ENCODE measurements at places on chromosomes 3 and 15.

GRCh38 chr3:76497636-76498035 lies 542.3 kb upstream of the ROBO2 start:
- no peak for DNase-seq

DNA sequence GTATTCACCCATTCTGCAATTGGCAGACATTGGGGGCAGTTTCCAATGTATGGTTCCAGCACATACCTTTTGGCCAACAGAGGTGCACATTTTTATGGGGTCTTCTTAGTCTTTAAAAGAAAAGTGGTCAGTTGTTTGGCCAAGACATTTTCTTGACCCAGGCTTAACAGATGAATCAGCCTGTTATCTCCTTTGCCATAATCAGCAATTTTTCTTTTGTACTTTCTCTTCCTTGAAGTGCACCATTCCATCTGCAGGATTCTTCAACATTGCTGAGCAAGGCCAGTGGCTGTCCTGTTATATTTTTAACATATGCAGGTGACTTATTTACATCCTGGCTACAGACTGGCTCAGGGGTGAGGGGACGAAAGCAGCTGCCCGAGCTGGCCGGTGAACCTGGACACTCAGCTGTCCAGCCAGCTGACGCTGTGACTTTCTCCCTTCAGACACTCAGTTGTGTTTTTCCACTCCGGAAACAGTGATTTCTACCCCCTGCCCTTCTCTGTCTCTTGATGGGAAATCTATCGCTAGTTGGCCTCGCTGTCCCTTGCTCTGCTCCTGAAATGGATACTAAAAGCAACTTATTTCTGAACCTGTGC lies 96.5 kb upstream of the TNFAIP8L3 start:
- no peak for DNase-seq

- no peak for DNase-seq
Observed at GRCh38 chr3:39668420-39668819, 141.0 kb upstream of the MYRIP start.

- DNase-seq, result no peak
Observed at GRCh38 chr15:60576044-60576443, 97.1 kb upstream of the ICE2 start.

DNA sequence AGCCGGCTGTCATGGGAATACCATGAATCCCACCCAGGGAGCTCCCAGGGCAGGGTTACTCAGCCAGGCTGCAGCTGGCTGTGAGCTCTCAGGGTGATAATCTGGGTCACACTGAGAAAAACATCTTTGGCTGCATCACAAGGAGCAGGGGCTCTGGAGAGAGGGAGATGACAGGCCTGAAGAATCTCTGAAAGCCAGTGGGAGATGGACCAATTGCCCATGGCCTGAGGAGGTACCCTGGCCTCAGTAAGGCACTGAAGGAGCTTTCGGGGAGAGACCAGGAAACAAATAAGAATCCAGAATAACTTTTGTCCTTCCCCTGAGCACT lies 28.2 kb upstream of the GOLGA6C start:
- DNase-seq, result no peak

- no peak for DNase-seq
Observed at GRCh38 chr15:68536331-68537095, 42.3 kb upstream of the CORO2B start.

DNA sequence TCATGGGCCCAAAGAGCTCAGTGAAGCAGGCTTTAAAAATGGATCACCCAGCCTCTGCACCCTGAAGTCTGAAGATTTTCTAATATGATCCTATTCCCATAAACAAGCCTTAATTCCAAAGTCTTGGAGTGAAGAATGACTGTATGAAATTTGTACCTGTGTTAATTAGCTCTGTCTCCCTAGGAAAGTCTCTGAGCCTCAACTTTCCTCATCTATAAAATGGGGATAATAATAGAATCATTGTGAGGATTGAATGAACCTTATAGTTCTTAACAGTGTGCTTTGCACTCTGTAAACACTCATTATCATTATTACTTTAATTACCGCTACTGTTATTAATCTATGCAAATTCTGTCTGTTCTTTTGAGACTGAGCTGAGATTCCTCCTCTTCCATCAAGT lies 61.9 kb downstream of the CDAN1 start:
- no peak for DNase-seq

- DNase-seq, result no peak
Observed at GRCh38 chr3:23620638-23621015, 185.1 kb upstream of the UBE2E1 start.

DNA sequence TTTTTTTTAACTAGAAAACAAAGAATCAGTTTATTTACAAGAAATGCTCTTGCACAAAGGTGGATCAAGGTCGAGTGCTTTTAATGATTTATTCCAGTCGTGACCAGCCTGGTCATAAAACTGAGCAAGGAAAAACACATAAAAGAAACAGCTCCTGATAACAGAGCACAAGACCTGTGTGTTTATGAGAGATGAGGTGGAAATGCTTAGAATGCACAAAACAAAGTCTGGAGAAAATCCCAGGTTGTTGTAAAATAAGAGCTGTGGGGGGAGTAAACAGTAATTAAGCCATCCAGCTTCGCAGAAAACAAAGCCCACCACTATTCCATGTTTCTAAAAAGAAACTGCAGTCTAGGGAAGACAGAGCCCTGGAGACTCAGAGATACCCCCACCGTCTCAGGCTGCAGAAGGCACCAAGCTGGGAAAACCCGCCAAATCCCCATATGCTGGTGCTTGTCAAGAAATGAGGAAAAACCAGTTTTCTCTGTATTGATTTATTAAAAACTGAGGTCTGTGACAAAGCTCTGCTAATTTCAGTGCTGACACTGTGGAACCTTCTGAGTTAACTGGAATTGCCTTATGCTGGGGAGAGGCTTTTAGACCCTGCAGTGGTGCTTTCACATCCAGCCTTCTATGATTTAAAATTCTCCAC lies 139.3 kb downstream of the ADAMTS17 start:
- no peak for DNase-seq

DNA sequence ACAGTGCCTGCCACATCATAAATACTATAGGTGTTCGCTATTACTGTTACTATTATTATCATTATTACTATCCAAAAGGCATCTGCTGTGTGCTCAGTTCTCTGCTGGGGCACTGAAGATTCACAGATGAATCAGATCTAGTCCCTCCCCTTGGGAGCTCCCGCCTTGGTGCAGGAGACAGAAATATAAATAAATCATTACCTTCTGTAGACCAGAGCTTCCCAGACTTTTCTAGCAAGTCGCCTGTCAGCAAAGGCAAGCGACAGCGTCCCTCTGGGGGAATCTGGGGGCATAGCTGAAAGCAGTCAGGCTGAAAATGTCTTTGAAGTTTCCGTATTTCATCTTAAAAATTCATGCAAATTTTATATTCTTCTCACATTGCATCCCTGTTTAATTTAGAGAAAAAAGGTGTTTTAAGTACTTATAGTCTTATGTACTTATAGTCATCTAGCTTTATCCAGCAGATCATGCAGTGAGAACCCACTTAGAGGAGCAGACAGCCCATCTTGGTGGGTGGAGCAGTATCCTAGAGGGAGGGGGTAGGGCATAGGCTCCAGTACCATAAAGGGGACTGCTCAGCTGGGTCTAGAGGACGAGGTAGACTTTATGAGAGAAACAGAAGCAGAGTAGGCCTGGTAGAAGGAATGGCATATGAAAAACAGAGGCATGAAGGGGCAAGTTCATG lies 10.4 kb upstream of the BRPF1 start:
- DNase-seq, result no peak

- no peak for DNase-seq
Observed at GRCh38 chr15:35126236-35126635, 41.1 kb upstream of the NANOGP8 start.

DNA sequence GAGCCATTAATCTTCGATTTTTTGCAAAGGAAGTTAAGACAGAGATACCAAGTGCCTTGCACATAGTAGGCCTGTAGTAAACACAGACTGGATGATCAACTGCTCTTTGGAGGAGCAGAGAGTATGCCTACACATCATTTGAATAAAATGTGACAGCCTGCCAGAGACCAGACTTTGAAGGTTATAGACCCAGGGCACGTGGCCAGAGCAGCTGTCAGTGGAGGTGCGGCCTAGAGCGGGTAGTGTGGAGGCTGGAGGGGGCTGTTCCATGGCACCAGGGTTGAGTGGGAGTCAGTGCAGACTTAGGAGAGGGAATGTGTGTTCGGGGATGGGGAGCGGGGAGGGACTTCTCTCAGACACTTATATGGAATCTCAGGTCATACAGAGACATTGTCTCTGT lies 80.8 kb downstream of the SMAD3 start:
- no peak for DNase-seq

- DNase-seq, result no peak
Observed at GRCh38 chr3:66495668-66496045, 5.2 kb downstream of the LRIG1 start.

DNA sequence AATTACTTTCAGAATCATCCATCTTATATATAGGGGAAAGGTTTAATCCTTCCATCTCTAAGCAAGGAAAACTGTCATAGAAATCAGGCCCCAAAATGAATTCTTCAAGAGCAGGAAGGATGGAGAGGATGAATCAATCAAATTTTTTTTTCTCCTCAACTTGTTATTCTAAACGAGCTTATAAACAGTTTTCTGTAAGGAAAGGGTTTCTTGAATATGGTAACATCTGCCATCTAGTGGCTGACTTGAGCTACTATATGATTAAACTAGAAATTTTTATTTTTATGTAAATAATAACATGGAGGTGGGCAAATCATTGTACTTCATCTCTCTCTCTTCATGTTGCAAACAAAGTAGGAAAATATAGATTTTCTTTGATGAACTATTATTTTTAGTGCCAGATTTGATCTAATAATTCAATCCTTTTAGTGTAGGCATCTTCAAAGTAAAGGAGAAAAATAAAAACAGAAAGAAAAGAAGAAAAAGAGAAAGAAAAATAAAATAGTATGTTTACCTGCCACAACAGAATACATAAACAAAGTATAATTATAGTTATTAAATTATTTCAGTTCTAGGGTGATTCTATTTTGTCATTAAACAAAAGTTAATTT lies 146.6 kb downstream of the SERPINI1 start:
- no peak for DNase-seq

DNA sequence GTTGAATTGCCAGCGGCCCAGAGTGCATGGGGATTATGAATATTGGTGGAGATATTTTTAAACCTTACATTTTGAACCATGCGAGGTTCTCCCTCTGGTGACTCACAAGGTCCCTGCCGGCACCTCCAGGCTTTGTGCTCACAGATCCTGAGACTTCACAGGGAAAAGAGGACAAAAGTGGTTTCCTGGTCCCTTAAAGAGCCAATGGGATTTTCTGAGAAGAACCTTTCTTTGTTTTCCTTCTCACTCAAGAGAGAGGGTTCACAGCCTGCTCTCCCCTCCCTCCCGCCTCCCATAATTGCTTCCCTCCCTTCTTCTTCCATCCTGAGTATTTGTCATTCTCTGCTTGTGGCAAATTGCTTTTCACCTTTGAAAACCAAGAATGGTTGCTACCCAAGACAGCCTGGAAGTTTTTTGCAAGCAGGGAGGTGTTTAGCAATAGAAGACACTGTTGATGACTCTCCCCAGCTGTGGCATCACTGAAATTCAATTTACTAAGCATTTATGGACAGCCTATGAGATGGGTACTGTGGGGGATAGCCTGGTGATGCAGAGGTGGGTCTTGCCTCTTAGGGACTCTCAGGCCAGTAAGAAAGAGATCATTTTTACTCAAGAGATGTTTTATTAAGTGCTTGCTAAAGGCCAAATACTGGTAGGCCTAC lies 76.6 kb downstream of the CPN2 start:
- no peak for DNase-seq

DNA sequence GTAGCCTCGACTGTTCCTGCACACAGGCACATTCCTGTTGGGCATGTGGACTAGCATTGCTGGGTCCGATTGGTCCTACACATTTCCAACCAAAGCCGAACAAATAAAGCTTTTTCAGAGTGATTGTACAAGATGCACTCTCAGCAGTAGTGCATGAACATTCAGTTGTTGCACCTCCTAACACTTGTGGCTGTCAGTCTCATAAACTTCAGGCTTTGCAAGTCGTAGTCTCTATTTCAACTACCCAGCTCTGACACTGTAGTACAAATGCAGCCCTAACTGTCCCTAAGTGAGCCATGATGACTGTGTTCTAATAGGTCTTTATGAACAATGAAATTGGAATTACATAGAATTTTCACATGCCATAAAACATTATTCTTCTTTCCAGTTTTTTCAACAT lies 281.7 kb upstream of the ATP10A start:
- DNase-seq, result no peak

GRCh38 chr3:48268936-48269561 lies 28.1 kb downstream of the ZNF589 start:
- no peak for DNase-seq

GRCh38 chr3:162285259-162285658 lies 788.7 kb downstream of the OTOL1 start:
- DNase-seq, result no peak

DNA sequence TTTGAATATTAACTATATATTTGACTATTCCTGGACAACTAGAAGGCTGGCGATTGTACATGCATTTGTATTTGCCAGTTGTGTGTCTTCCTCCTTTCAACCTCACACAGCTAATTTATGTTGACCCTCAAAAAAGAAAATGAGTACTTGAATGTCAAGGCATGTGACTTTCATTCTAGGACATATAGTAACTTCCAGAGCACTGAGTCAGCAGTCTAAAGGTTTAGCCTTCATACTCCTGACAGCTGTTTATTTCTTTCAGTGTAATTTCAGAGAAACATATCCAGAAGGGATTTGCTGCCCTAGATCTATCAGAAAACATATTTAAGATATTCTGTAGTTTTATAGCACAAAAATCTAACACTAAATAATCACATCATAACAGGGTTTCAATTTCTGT lies 74.6 kb upstream of the GOLGA8J start:
- no peak for DNase-seq

DNA sequence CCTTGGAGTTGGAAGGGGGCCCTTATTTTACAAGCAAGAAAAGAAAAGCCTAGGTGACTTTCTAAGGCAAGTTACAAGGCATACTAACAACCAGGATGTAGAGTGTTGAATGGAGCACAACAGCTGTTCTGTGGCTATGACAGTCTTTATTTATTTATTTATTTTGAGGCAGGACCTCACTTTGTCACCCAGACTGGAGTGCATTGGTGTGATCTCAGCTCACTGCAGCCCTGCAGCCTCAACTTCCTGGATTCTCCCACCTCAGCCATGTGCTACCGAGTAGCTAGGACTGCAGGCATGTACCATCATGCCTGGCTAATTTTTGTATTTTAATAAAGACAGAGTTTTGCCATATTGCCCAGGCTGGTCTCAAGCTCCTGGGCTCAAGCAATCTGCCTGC lies 973.4 kb downstream of the ROBO1 start:
- no peak for DNase-seq

DNA sequence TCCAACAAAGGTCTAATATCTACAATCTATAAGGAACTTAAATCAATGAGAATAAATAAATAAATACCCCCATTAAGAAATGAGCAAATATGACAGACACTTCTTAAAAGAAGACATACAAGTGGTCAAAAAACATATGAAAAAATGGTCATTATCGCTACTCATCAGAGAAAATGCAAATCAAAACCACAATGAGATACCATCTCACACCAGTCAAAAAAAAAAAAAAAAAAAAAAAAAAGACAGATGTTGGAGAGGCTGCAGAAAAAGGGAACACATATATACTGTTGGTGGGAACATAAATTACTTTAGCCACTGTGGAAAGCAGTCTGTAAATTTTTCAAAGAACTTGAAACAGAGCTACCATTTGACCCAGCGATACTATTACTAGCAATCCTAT lies 31.6 kb upstream of the OR5H6 start:
- no peak for DNase-seq

GRCh38 chr3:48155122-48155521 lies 33.1 kb downstream of the CDC25A start:
- DNase-seq, result no peak

Data from activated gamma-delta T cell treated with Interleukin-2 at 50 U/mL for 16 hours (primary cell).